ENCODE measurements at places on chromosomes 3 and 15.

- DNase-seq = no peak
Observed at GRCh38 chr3:186577521-186577920, 7.0 kb downstream of the DNAJB11 start.

DNA sequence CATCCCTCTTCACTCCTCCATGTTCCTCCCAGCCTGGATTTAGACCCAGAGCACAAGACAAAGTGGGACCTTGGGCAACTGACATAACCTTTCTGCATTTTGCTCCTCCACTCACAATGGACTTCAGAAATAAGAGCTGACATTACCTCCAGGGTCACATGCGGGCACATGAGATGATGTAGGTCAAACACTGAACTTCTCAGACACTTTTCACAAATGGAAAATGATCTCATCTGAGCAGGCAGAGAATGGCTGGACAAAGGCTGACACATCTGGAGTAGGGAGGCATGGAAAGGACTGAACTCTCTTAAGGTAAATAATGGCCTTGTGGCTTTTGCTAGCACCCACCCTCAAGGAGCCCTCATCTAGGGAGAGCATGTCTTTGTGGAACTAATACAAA, 849.2 kb upstream of the CFAP20DC start:
- no peak for DNase-seq

DNA sequence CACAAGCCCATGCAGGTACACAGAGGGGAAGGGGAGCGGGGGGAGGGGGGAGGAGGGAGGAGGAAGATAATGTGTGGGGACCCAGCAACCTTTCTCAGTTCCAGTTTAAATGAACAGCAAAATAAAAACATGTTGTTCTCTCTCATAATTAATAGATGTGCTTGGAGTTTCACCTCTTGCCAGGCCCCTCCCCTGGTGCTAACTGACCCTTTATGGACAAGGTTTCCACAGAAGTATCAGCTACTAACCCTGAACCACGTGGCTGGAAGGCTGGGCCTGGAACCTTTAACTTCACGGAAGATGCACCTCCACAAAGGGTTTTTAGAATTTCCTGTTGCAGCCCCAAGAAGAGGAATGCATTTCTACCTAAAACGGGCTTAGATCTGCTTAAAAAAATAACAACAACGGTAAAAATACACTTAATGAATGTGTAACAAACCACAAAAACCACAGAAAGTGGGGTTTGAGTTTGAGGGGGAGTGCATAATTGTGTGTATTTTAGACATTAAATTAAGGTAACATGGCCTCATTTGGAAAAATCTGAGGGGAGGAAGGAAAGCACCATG, 14.8 kb upstream of the SMAD3 start:
- DNase-seq = no peak

DNA sequence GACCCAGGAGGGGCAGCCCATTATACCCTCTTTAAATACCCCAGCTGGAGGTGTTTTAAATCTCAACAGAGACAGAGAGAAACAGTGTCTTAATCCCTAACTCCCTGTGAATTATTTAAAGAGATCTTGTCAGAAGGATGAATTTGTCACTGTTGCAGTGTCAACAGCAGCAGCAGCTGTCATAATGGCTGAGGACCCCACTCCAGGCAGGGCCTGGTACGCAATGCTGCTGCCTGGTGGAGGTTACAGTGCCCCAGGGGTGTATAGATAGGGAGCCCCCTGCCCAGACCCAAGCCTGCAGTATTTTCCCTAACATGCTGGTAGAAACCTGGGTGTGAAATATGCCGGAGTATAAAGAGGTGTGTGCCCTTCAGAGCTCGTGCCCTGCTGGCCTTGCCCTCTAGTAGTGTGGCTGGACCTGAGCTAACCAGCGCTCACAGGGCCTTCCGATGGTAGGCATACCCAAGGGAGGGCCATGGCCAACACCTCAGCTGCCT, 143.0 kb downstream of the EPHB1 start:
- DNase-seq = no peak

DNA sequence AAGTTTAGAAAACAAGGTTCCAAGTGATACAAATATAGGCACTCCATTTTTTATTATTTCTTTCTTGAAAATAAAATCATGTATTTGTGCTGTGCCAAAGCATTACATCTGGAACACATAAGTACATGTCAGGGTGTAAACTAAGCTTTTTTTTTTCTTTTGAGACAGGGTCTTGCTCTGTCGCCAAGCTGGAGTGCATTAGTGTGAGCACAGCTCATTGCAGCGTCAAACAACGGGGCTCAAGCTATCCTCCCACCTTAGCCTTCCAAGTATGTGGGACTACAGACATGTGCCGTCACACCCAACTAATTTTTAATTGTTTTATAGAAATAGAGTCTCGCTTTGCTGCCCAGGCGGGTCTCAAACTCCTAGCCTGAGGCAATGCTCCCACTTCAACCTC, 9.0 kb downstream of the SPATA12 start:
- DNase-seq = no peak

DNA sequence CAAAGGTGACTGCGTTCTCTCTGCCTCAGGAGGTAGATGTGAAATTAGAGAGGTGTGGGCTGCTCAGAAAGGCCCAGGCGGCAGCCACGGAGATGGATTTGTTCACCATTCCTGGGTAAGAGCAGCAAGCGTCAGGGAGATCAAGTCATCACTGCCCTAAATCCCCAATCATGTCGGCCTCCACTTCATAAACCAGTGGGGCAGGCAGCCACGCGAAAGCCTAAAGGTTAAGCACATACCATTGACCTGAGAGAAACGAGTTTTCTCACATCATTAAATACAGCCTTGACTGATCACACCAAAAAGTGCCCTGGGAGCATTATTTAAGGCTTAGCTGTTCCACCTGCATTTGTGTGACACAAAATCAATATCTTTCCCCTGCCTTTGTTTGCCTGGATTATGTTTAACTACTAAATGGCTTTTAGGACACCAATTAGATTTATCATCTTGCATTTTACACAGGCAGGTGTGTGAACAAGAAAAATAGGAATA, 50.7 kb upstream of the FOXB1 start:
- no peak for DNase-seq

- no peak for DNase-seq
Observed at GRCh38 chr15:89802231-89802928, 12.3 kb downstream of the ANPEP start.

- no peak for DNase-seq
Observed at GRCh38 chr3:186053954-186054791, 54.7 kb downstream of the ETV5 start.

GRCh38 chr3:175456466-175456865, 597.3 kb downstream of the NAALADL2 start:
- DNase-seq = no peak

GRCh38 chr3:47578119-47578632, 489 bp downstream of the CSPG5 start:
- DNase-seq = no peak

- DNase-seq = no peak
Observed at GRCh38 chr3:14137004-14137403, 12.2 kb downstream of the TMEM43 start.

DNA sequence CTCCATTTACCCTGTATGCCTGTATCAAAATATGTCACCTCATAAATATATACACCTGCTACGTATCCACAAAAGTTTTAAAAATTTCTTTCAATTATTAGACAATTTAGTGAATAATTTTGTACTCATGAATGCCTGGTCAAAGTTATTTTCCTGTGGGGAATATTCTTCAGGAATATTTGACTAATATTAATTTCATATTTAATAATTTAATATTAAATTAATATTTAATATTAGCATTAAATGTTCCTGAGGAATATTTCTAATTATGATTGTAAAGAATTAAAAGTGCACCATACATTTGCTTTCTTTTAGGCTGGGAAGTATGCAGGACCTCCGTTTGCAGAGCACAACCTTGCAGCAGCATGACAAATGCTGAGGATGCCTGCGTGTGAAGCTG, 422.7 kb downstream of the C3orf38 start:
- DNase-seq = no peak

DNA sequence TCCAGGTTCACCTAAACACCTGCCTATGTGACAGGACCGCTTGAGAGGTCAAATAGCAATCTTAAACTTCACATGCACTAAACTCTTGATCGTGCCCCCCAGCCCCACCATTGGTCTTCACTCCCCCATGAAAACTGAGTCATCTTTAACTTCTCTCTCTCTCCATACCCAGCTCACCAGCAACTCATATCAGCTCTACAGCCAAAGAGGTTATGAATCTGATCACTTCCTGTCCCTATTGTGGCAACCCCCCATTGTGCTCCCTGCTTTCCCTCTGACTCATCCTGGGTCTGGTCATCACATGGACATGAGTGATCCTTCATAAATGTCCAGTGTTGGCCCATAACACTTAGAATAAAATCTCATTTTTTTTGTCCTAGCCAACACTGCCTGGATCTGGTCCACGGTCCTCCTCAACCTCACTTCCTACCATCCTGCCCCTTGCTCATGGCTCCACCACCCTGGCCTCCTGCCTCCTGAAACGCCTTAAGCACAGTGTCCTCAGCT, 103.4 kb upstream of the HACD2 start:
- no peak for DNase-seq

- no peak for DNase-seq
Observed at GRCh38 chr3:118968640-118969039, 66.0 kb downstream of the IGSF11 start.

DNA sequence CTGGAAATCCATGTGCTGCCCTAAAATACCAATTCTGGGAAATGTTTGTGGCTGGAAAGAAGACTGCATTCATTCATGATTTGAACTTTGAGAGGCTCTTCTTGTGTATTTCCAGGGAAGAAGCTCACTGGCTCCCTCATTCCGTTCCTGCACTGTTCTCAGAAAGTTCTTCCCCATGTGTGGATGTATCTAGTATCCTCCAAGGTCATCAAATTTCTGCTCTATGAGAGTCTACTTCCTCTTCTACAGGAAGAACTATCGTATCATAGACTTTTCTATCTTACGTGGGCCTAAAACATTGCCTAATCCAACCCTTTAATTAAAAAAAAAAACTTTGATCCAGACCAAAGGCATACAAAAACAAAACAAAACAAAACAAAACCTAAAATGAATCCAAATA, 2.9 kb downstream of the CCR3 start:
- no peak for DNase-seq

- no peak for DNase-seq
Observed at GRCh38 chr3:48694610-48695392, 9.1 kb upstream of the NCKIPSD start.

- DNase-seq = no peak
Observed at GRCh38 chr3:96331341-96331740, 483.1 kb upstream of the EPHA6 start.

GRCh38 chr15:35546511-35547381, 781 bp upstream of the DPH6 start:
- DNase-seq = no peak
